SHP77 treated with DMSO at 0.1 percent for 48 hours (cell line): ENCODE measurements at places on chromosomes 5 and 9.

DNA sequence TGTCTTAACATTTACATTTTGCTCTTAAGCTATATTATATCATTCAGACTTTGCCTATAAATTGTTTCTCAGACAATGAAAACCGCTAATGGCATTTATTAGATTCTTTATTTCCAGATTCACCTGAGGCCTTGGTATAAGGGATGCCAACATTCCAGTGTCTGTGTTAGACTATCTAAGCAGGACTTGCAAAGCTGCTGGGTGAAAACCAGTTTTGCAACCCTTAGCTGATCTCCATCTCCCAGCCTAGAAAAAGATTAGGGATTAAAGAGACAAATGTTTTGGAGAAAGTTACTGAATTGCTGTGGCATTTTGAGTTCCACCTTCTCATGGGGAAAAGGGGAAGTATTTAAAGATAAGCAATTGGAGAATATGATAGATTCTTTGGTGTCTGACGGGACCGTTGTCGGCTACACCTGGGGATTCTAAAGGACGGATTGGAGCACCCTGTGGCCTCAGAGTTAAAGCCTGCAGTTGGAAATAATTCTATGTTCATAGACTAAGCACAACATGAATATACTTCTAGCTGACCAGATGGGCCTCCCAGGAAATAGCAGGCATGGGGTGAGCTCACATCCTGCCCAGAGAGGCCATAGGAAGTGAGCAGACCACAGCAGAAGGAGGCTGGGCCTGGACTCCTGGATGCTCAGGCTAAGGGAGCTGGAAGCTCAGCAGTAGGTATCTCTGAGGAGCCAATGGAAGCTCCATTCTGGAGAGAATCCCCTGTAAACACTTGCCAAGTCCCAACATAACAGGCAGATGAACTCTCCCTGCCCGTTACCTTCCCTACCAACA lies 21.8 kb downstream of the ENTREP1 start:
- no peak for DNase-seq

GRCh38 chr5:98163796-98164493 lies 609.5 kb upstream of the RGMB start:
- DNase-seq = no peak

DNA sequence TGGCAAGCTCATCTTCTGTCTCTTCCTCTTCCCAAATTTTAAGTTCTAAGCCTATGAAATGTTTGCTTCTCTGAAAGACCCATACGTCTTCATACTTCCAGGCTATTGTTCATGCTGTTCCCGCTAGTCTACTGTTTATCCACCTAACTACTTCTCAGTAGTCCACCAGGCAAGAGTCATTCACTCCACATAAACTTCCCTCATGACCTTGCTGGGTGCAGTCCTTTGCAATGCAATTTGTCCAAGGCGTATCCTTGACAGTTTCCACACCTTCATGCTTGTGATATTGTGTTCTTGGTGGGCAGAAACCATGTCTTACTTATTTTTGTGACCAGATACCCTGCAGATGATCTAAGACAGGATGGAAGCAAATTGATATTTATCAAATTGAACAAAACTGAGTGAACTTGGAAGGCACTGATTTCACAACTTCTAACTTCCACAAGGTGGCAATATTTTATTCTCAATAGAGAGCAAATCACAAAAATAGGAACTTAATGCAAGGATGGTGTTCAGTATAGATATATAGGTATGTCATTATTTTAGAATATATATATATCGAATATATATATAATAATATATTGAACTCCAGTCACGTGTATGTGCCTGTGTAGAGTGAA lies 30.3 kb downstream of the TYRP1 start:
- no peak for DNase-seq

DNA sequence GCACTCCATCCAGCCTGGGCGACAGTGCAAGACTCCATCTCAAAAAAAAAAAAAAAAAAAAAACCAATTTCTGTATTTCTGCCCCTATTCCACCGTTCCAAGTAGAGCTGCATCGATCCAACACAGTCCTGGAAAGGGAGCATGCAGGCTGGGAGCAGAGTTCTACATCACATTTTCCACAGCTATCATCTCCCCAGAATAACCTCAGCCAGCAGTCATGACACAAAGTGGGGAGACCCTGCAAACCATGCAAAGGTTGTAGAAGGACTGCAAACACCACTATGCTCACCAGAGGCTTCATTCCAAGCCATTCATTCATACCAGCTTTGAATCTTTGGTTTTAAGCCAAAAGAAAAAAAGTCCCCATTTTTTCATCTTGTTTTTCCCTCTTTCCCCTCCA lies 20.8 kb upstream of the ZNF354A start:
- DNase-seq = no peak

DNA sequence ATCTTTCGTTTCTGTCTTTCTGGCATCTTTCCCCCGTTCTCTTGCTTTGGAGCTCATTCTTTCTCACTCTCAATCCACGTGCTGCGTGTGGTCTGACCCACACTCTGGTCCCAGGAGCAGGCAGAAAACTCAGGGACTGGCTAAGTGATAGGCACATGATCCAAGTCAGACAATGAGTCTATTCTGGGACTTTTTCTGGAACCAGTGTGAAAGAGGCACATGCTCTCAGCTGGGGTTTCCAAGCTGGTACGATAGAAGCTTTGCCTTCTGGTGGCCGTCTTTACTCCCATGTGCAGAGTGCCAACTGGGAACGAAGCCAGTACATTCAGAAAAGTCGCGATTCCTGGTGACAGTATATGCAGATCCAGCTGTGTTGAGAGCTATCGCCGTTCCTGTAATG lies 94.4 kb downstream of the PDZD2 start:
- no peak for DNase-seq

DNA sequence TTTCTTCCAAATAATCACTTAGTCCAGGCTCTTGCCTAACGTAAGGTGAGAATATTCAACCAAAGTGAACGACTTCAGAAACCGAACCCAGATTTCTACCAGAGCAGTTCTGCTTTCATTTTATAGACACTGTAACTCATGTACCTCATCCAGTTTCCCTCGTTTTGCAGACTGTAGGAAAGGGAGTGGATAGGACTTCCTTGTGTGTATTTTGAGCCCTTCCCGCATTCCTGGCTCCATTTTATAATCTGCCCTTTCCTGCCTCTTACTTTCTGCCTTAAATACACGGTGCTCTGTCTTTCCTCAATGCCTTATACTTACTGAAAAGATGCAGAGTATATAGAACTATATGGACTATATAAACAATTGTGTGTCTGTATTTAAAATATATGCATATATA lies 20.8 kb downstream of the MINAR2 start:
- DNase-seq = no peak

- no peak for DNase-seq
These were observed 157.9 kb upstream of the RASA1 start for GRCh38 chr5:87109746-87110145.

DNA sequence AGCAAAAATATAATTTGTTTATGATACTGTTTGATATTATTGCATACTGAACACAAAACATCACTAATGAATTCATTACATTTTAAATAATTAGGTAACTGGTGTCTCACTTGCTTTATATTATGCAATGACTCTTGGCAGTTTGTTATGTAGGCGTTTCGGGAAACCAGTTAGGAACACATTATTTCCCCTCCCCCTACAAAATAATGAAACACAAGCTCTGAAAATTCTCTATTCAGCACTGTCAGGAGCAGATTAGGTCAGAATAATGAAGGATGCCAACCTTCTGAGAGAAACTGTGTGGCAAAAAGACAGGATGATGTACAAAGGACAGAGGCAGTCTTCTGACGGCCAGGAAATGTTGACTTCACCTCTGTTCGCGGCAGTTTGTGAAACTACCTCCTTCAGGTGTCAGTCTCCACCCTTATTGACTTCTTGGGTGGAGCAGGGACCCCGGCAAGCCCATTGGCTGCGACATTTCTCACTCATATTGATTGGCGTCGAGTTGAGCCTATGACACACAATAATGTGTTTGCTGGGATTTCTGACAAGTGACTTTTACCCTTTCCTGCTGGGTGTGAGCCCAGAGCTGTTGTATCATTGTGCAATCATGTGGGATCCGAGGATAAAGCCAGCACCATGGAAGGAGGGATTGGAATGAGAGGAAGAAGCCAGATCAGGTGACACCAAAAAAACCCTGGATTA lies 33.9 kb downstream of the SH3PXD2B start:
- DNase-seq = no peak

DNA sequence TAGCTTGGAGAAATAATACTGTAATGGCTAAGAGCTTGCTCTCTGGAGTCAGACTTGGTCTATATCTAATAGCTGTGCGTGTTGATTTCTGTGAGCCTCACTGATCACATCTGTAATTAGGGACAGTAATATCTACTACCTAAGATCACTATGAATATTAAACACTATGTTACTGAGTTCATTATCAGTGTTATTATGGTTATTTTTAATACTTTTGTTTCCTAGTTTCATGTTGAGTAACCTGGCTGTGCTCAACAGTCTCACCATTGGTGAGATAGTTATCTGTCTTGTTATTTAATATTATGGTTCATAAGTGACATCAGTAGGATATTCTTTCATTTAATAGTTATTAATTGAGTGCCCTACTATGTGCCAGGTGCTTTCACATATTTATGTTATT lies 22.4 kb upstream of the CAVIN4 start:
- no peak for DNase-seq

- no peak for DNase-seq
These were observed 1089.8 kb upstream of the NUDT12 start for GRCh38 chr5:104652271-104652861.
